RWPE2 (cell line): ENCODE measurements at places on chromosomes 16 and 17.

GRCh38 chr16:28943281-28943680 is 7.5 kb upstream of the NFATC2IP start:
- DNase-seq: no peak

DNA sequence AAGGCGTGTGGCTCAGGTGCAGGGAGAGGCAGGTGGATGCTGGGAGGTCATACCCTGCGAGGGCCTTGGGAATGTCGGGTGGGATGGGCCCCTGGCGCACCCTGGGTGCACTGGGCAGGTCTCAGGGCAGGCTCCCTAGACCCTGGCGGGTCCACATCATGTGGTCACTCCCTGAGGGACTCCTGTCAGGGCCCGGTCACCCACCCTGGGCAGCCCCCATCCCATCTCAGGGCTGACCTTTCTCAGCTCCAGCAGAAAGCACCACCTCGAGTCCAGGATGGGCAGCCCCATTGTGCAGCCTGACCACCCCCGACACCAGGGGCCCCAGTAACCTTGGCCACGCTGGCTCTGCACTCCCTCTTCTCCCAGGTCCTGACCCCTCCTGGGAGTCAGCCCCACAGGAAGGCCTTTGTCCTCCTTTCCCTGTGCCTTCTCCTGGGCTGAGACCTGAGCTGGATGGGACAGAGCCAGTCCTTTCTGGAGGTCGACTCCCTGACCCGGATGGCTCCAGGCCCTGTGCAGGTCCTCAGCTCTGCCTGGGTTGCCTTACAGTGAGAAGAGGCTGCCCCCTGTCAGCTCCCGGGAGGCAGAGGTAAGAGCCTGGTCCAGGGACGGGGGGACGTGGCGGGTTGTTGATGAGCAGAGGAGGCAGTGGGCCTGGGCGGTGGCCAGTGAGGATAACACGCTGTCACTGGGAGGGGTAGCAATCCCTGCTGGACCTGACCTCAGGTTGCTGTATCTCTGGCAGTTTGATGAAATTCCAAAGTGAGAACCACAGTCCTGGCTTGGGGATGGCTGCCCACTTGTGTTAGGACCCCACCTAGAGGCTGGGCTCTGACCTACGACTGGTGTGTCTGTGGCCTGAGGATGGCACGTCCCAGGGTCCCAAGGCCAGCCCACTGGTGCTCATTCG is 77.9 kb downstream of the GOSR1 start:
- peak; percentile 64 for DNase-seq

GRCh38 chr17:82913304-82914043 is 73.7 kb upstream of the ZNF750 start:
- no peak for DNase-seq

DNA sequence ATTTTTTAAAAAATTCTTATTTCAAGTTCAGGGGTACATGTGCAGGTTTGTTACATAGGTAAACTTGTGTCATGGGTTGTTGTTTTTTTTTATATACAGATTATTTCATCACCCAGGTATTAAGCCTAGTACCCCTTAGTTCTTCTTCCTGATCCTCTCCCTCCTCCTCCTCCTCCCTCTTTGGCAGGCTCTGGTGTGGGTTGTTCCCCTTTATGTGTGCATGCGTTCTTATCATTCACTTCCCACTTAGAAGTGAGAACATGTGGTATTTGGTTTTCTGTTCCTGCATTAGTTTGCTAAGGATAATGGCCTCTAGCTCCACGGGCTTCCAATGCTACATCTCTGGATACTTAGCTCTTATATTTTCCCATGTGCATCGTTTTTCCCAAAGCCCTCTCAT is 404.4 kb downstream of the HAPSTR1 start:
- DNase-seq: no peak

GRCh38 chr16:56936491-56936890 is 4.5 kb downstream of the HERPUD1 start:
- no peak for DNase-seq

- DNase-seq: no peak
Measured at GRCh38 chr17:83116783-83117555, 37.6 kb downstream of the METRNL start.

DNA sequence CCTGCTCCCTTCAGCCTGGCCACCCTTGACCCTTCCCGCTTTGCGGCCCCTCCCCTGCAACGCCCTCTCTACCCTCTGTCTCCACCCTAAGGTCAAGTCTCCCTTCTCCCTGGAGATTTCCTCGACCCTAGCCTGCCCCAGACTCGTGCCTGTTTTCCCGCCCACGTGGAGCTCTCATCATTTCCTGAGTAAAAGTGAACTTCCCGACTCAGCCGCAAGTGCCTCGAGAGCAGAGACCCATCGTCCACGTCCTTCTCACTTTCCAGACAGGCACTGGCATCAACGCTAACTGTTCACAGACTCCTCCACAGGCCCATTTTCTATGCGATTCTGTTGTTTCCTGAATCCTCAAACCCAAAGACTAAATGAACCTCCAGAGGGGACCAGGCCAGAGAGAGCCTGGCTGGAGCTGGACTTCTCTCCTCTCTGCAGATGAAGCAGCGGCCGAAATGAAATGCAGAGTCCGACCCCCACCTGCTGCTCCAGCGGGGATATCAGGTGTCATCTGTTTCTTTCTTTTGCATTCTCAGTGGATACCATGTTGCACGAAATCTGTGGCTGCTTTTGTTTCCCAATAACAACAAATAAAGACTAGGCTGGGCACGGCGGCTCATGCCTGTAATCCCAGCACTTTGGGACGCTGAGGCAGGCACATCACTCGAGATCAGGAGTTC is 52.5 kb downstream of the RTN4RL1 start:
- no peak for DNase-seq

GRCh38 chr17:74733365-74734122 is 3.5 kb upstream of the RAB37 start:
- no peak for DNase-seq

DNA sequence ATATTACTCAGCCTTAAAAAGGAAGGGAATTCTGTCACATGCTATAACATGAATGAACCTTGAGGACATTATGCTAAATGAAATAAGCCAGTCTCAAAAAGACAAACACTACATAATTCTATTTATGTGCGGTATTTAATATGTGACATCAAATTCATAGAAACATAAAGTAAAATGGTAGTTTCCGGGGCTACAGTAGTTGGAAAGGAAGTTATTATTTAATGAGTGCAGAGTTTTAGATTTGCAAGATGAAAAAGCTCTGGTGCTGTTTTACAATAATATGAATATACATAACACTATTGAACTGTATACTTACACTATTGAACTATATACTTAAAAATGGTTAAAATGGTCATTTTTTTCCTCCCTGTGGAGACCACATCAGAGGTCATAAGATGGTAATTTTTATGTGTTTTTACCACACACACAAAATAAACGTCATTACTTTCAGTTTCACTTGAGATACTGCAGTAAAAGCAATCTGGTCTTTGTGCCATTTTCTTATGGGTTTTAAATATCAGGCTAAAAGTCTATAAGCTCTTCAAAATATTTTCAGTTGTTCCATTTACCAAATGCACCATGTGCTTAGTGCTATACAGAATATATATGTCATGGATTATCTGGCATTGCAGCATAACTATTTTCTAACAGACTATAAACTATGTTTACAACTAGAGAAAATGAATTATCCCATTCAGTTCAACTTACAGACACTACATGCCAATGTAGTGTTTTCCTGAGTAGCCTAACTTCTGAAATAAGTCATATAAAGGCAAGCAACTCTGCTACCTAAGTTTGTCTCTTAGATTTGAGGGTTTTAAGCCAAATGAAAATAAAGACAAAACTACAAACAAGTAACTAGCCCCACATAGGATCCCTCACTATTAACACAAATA is 90.9 kb downstream of the SPAG9 start:
- no peak for DNase-seq

DNA sequence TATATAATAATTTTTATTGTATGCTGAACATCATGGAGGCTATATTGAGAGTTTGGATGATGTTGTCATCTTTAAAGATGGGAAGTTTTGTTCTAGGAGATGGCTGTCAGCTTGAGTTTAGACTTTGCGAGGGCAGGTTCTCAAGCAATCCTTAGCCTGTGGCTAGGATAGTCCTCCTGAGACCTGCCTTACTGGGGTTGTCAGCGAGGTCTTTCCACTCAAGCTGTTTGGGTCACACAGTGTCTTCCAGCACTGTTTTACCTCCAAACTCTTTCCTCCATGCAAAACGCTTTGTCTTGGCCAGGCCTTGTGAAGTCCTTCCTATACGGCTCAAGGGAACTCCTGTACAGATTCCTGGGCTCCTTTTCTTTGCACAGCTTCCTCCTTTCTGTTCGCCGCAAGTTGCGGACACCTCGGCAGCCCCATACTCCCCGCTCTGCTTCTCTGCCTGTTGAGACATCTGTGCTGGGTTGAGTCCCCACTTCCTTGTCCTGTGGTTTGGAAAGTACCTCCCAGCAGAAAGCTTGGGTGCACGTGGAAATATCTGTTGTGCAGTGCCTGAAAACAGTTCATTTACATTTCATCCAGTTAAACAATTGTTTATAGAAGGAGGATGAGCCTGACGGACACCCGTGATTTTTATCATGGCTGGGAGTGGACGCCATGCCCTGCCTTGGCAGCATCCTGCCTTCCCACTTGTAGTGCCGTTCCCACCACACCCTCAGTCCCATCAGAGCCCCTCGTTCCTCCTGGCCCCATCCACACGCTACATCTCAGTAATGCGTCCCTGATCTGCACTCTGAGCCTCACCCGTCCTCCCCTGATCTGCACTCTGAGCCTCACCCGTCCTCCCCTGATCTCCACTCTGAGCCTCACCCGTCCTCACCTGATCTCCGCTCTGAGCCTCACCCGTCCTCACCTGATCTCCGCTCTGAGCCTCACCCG is 55.0 kb upstream of the CBFA2T3 start:
- DNase-seq: peak; percentile 42

DNA sequence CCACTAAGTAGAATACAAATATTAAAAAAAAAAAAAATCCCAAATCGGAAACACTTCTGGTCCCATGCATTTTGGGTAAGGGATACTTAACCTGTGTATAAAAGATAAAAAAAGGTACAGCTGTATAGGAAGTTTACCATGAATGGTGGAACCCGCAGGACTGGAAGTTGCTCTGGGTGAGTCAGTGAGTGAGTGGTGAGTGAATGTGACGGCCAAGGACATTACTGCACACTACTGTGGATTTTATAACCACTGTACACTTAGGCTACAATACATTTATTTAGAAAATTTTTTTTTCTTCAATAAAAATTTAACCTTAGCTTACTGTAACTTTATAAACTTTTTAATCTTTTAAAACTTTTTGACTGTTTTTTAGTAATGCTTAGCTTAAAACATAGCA is 71.3 kb upstream of the BCAR1 start:
- DNase-seq: no peak

- DNase-seq: no peak
Measured at GRCh38 chr17:59899099-59899498, 6.2 kb downstream of the RPS6KB1 start.

DNA sequence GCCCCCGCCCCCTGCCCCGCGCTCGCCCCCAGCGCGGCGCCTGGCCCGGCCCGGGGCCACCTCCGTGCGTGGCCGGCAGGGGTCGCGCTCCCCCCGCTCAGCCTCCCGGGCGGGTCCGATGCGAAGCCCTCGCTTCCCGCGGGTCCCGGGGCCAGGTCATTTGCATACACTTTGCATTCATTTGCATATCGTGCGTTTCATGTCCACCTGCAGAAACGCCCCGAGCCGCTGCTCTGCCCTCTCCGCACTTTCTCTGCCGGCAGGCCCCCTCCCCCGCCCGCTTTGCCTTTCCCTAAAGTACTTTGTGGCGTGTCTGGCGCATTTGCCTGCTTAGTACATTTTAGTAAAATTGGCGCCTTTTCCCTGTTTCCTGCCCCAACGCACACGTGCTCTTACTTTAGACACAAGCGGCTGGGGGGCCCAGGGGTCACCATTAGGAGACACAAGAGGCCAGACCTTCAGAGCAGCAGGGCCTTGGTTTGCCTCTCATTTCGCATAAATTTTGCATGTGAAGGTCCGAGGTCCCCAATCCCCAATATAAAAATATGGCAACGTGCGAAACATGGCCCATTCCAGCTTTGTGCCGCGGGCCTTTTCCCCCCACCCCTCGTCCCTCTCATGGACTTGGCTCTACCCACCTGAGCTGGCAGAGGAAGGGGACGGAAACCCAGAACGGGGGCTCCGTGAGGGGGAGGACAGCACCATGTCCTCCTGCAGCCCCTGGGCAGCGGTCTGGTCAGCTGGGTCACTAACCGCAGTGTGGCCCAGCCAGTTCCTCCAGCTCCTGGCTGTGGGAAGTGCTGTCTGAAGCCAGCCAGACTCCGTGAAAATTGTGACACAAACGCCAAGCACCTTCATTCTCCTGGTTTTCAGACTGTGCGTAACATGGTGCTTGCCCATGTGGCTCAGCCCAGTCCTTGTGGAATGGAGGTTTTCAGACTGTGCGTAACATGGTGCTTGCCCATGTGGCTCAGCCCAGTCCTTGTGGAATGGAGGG is 34.8 kb downstream of the CBFA2T3 start:
- no peak for DNase-seq

DNA sequence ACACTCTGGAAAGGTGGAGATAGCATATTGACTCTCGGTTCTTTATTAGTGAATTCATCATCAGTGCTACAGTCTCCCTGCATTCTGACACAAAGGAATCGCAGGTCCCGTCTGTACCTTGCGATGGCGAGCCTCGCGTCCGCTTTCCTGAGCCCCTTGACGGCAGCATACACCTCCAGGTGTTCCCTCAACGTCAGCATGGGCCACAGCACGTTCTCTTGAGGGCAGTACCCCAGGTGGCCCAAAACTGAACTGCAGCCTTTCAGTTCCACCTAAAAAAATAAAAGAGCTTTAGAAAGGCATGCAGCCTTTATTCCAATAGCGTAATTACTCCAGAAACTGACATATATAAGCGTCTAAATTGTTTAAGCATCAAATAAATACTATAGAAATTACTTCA is 24.2 kb upstream of the ABCA9 start:
- no peak for DNase-seq

DNA sequence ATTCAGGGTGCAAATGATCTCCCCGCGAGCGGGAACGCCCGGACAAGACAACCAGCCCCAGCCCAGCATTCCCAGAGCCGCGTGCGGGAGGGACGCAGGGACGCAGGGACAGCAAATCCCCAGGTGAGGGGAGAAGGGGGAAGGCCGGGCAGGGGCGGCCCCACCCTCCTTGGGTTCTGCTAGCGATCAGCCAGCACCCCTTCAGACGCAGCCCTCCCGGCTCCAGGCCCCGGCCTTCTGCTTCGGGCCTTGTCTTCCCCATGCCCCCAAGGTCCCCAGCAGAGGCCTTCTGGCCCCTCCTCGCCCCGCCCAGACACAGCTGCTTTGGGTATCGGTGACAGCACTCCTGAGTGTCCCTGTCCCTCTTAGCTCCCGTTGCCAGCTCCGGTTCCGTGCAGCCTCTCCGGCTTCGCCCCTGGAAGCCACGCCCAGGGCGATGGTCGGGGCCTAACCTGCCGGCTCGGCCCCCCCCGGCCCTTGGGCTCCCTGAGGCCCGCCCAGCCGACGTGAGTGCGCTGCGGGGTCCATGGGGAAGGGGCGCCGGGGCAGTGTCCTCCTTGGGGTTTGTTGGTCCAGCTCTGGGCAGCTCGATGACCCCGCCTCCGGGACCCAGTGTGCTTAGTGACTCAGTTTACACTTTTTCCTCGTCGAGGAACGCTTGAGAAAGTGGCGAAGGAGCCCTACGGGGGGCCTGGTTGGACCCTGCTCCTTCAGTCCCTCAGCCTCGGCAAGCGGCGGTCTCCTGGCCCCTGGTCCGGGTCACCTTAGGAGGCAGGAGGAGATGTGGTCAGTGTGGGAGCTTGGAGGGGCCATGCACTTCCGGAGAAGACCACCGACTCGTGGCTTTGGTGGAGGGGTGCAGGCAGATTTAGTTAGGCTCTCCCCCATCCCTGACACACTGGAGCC is 50.5 kb upstream of the AMZ2 start:
- no peak for DNase-seq

GRCh38 chr17:27593857-27594255 is 37.1 kb upstream of the LGALS9 start:
- no peak for DNase-seq
